ENCODE measurements at places on chromosomes 2 and 18.

- no peak for DNase-seq
Observed at GRCh38 chr2:117481608-117482007, 332.9 kb upstream of the DDX18 start.

GRCh38 chr2:37337620-37338280 lies 6.7 kb upstream of the QPCT start:
- no peak for DNase-seq

DNA sequence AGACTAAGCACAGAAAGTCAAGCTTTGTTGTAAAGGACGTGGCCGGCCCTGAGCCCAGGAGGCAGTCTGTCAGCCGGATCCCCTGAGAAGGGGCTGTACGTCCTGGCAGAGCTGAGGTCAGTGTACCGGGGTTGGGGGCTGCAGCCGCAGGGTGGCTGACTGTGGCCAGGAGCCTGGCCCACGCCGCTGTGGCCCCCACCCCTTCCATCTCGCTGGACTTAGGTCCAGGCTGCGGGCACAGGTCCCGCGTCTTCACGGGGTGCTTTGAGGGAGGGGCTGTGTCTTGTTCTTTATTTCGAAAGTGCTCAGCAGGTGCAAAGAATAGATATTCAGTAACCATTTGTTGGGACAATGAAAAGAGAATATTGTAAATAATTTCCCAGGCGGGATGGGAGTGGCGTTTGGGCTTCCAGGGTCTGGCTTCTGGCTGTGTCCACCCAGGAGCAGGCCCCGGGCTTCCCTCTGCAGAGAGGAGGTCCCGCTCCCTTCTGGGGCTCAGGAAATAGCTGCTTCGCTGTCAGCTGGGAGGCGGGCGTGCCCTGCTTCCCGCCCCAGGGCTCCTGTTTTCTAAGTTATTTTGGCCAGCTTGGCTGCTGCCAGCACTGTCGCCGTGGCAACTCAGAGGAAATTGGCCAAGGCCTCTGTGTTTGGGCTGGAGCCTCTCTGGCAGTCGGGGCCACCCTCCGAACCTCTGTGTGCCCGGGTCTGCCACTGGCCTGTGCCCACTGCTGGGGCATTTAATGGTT lies 7.4 kb downstream of the NFATC1 start:
- DNase-seq, result peak; percentile 58

DNA sequence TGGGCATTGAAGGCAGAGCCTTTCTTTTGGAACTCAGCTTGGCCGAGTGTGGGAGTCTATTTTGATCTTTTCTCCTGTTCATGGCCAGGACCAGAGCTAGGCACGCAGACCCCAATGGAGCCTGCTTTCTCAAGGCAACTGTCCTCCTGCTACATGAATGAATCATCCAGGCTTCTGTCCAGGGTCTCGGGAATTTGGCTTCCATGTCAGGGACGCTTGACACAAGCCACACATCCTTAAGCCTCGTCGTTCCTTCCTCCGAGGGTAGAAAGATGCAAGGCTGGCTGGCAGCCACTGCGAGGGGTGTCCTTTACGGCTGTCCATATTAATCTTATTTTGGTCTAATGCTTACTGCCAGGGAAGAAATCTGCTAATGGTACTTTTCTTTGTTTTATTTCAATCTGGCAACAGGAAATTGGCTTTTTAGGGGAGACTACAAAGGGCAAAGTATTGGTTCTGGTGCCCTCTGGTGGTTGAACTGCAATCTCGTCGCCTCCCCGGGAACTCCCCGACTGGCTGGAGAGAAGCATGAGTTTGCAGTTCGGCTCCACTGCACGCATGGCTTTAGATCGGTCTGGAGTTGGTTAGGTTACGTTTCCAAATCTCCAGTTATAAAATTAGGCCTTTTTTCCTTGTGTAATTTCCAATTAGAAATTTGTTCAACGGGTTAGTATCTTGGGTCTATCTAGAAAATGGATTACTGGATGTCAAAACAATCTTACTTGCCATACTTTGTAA lies 135.2 kb downstream of the ALPK2 start:
- DNase-seq, result peak; percentile 87

GRCh38 chr2:33215299-33215698 lies 261.1 kb upstream of the RASGRP3 start:
- DNase-seq, result no peak

- no peak for DNase-seq
Observed at GRCh38 chr18:36355511-36355910, 58.0 kb downstream of the FHOD3 start.

DNA sequence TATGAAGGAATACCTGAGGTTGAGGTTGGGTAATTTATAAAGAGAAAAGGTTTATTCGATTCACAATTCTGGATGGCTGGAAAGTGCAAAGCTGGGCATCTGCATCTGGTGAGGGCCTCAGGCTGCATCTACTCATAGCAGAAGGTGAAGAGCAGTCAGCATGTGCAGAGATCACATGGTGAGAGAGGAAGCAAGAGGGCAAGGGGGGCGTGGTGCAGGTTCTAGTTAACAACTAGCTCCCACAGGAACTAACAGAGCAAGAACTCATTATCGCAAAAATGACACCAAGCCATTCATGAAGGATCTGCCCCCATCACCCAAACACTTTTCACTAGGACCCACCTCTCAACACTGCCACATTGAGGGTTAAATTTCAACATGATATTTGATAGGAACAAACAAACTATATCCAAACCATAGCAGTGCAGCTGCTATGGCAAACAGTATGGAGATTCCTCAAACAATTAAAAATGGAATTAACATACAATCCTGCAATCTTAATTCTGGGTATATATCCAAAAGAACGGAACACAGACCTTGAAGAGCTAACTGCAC lies 72.8 kb upstream of the LDLRAD4 start:
- DNase-seq, result no peak

GRCh38 chr2:152581360-152581759 lies 135.9 kb downstream of the PRPF40A start:
- DNase-seq, result no peak

DNA sequence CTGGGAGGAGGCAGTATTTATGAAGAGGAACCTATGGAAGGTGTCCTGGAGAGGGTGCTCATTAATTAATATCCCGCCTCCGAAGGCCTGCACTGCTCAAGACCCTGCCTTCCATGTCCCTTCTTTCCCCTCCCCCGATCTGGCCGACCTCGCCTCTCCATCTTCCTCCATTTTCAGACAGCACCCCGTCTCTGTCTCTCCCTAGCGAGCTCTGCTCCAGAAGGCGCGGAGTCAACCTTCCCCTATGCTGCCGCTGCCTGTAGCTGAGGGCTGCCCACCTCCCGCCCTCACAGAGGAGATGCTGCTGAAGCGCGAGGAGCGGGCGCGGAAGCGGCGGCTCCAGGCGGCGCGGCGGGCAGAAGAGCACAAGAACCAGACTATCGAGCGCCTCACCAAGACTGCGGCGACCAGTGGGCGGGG lies 1.1 kb upstream of the WBP1 start:
- DNase-seq, result no peak

- no peak for DNase-seq
Observed at GRCh38 chr2:53067533-53067932, 700.1 kb upstream of the CHAC2 start.
